Right kidney (tissue), 9 donors: ENCODE measurements at places on chromosomes 1 and 21.

DNA sequence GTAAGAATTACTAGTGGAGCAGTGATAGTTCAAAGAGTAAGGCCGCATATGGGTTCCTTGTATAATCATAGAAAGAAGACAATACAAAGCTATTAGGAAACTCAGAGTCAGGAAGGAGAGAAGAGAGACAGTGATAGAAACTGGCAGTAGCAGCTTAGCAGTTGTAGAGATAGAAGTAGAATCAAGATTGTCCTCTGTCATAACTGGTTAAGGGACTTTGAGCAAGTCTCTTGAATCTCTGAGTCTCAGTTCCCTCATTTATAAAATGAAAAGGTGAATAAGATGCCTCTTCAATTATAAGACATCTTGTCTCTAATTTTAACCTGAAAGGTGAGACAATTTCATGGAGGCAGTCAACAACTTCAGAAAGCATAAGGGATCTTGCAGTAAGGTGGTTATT is 6.5 kb upstream of the RALGPS2 start:
- DNase-seq, result no peak

- no peak for DNase-seq
Observed at GRCh38 chr1:74526708-74527107, 14.3 kb upstream of the LRRC53 start.

- no peak for DNase-seq
Observed at GRCh38 chr21:28459193-28459592, 533.5 kb downstream of the LTN1 start.

GRCh38 chr1:169364948-169365347 is 2.6 kb downstream of the NME7 start:
- no peak for DNase-seq

GRCh38 chr1:84892705-84893618 is at the start of gene LPAR3:
LPAR3 (minus strand) TSS chr1:84893206; CDS start chr1:84866120, 27,086 bp downstream.
- DNase-seq, result peak; percentile 73

GRCh38 chr1:39886757-39887231 is 3.5 kb upstream of the TRIT1 start:
- DNase-seq, result no peak

DNA sequence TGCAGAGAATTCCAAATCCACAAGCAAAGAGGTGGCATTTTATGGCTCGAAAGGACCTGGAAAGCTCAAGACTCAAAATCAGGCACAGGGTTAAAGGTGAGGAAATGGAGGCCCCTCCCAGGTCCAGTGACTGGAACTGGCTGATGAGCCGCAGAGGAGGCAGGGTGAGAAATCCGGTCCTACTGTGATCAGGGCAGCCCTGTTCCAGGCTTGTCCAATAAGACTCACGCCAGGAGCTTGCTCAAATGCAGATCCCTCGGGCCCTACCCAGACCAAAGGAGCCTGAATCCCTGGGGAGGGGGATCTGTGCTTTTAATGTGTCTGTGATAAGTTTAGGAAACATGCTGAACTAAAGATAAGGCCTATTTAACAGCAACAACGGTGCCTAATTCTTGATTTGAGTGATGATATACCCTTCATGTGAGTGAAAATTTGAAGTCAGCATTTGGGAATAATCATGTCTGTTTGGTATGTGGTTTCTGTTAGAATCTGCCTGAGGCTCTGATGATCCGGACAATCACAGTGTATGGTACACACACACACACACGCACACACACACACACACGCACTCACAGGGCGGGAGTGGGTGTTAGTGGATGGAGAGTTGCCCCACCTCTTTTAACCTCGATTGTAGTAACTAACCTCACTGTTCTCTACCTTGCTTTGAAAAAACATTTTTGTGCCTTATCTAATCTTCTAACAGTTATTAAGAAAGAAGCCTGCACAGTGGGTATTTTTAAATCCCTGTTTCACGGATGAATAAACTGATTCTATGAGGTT is 54.1 kb upstream of the LYST start:
- DNase-seq, result no peak

DNA sequence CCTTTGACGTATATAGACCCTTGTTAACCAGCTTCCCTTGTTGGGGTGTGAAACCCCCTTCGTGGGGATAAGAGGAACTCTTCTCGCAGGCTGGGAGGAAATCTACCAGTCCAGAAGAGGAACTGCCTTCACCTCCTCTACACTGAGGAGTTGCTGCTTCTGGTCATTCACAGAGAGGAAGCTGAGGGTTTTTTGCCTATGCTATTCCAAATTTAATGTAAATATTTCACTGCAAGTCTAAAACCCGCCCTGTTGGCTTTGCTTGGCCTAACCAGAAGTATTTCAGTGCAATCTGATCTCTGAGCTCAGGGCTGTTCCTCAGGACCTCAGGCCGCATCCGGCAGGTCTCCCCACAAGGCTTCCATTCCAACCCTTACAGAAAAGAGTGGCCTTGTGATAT is 150.1 kb downstream of the HIVEP3 start:
- no peak for DNase-seq

DNA sequence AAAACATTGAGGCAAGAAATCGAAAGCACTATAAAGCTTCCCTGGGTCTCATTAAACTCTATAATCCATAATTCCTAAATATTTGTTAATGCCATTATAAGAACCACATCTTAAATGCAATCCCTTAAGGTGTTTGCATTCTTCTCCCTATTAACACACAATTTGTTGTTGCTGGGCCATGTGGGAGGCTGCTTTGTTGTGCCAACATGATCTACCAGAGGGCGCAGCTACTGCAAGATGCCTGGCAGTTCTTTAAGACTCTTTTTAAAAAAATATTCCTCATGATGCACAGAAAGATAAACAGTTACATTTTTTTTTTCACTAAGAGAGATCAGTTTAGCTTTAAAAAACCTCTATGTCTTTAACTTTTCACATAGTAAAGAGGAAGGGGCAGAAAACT is 39.0 kb upstream of the BCAS2 start:
- DNase-seq, result no peak

DNA sequence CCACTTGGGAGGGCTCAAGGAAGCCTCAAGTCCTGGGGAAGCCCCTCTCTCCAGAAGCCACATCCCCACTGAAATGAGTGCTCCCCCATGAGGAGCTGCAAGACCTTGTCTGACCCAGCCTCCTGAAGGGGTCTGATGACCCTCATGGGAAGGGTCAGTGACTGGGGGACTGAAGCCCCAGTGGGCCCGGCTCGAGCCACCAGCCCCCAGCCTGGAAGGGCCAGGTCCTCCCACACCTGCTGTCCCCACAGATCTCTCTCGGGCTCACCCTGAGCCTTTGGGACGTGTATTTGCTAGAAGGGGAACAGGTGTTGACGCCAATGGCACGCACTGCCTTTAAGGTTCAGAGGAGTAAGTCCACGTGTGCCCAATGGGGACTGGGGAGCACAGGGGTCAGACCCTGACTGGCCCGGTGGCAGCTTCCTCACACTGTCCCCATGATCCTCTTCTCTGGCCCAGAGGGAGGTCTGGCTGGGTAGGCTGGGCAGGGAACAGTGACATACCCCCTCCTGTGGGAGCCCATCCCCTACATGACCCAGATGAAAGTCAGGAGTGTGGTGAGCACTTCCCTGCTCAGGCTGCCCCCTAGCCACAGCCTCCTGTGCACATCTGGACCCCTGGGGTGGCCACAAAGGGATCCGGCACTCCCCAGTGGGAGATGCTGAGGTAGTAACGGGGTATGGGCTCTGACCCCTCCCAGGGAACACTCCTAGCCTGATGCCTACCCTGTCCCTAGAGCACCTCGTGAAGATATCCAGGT is 12.4 kb upstream of the SRARP start:
- no peak for DNase-seq

GRCh38 chr1:89608319-89608983 is 24.5 kb upstream of the LRRC8C start:
- no peak for DNase-seq

GRCh38 chr1:112938210-112938609 is 17.8 kb downstream of the SLC16A1 start:
- DNase-seq, result no peak

GRCh38 chr1:198040880-198041279 is 115.9 kb upstream of the NEK7 start:
- DNase-seq, result no peak

GRCh38 chr21:42806509-42807140 is 72.7 kb downstream of the WDR4 start:
- no peak for DNase-seq

- no peak for DNase-seq
Observed at GRCh38 chr1:204802401-204803175, 68.1 kb upstream of the NFASC start.

DNA sequence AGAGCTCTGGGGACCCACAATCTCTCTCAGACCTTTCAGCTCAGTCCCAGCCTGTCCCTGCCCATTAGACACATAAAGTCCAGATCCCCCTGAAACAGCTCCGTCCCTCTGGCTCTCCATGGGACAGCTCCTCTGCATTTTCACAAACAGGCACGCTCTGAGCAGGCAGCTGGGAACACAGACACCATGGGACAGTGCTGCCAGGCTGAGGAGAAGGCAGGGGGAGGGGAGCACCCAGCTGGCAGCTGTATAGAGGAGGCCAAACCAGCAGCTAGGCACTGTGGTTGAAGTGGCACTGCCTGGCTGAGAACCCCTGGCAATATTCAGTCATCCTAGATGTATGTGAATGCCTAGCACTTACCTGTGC is 2.0 kb downstream of the TMEM63A start:
- no peak for DNase-seq
